ENCODE measurements at places on chromosomes 6 and 20.

GRCh38 chr6:21842875-21843645 lies 249.5 kb downstream of the SOX4 start:
- DNase-seq = no peak

- DNase-seq = no peak
Observed at GRCh38 chr6:93550551-93551276, 131.4 kb upstream of the EPHA7 start.

DNA sequence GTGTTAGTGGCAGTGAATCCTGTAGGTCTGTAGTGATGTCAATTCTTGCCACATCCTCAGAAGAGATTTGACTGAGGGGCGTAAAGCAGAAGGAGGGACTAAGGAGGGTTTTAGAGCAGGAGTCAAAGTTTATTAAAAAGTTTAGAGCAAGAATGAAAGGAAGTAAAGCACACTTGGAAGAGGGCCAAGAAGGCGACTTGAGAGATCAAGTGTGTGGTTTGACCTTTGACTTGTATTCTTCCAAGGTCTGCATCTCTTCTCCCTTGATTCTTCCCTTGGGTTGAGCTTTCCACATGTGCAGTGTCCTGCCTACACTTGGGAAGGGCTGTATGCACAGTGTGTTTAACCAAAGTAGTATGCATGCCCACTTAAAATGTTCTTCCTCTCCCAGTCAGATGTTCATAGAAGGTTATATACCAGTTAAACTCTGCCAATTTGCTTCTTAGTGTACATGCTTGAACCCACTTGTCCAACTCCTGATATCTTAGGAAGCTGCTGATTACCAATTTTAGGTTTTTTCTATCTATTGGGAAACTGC lies 627.6 kb downstream of the MMUT start:
- DNase-seq = no peak

DNA sequence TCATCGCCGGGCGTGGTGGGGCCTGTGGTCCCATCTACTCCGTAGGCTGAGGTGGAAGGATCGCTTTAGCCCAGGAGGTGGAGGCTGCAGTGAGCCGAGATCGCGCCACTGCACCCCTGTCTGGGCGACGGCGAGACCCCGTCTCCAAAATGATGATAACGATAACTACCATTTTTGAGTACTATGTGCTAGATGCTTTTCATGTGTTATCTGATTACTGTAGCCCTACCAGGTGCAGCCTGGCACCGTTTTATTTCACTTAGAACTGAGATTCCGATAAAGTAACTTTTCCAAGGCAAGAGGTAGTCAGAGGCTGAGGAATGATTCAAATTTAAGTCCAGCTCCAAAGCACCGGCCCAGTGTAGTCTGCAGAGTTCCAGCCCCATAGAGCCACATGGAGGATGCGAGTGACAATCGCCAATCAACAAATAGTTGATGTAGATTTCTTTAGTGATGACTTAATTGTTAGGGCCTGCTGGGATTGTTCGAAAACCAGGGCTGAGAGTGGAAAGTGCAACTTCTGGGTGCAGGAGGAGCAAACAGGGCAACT lies 727 bp downstream of the ERMARD start:
- no peak for DNase-seq

DNA sequence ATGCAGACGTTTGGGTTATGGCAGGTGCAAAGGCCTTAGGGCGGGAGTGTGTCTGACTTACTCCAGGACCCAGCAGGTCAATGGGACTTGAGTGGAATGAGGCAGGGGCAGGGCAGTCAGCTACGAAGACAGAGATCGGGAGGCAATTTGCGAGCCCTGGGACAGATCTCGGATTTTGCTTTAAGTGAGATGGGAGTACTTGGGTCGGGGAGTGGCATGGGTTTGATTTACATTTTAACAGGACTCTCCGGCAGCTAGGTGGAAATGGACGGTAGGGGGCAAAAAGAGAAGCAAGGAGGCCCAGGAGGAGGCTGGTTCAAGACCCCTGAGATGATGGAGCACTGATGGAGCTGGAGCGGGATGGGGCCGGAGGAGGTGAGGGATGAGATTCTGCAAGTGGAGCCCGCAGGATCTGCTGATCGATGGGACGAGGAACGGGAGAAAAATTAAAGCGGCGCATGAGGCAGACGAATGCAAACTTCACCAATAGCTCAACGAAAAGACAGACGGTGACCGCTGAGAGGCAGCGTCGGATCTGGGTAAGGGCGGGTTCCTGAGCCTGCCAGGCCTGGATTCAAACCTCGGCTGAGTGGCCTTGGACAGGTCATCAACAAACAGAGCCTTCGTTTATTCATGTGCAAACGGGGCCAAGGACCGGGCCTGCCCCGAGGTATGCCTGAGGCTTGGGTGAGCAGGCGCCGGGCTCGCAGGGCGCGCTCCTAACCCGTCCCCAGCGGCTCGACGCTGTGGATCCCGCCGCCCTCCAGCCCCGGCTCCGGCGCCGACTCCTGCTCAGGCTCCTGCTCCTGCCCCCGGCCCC lies 756 bp upstream of the RBCK1 start:
- peak; percentile 62 for DNase-seq

DNA sequence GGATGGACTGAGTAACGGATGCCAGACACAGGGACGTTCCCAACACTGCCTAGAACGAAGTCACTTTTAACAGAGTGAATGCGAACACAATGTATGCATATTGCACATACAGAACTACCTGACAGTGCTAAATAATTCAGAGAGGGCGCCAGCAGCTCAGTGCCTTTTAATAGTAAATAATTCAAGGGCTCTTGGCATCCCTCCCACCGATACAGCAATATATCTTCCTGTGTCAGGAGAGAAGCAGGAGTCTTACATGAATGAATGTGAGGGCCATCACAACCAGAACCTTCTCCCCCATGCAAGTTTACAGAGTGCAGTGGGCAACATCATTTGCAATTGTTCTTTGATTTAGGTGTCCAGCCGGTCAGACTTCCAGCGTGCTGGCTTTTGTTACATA lies 88.4 kb upstream of the KCNG1 start:
- DNase-seq = no peak

DNA sequence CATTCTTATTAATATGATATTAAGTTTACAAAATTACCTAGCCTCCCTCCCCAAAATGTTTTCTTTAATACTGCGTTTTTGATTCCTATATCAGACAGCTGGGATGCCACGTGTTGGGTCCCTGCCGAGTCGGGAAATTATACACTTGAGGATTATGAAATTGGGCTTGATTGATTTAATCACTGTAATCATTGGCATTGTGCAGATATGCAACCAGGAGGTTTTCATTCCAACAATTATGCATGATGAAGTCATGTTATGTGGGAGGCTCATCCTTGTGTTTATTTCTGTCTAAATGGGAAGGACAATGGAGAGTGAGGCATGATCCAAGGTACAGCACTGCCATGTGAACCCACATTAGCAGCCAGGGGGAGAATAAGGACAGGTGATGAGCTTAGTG lies 30.6 kb upstream of the RIPOR2 start:
- DNase-seq = peak; percentile 70

GRCh38 chr6:8578006-8578405 lies 142.7 kb upstream of the SLC35B3 start:
- DNase-seq = no peak

DNA sequence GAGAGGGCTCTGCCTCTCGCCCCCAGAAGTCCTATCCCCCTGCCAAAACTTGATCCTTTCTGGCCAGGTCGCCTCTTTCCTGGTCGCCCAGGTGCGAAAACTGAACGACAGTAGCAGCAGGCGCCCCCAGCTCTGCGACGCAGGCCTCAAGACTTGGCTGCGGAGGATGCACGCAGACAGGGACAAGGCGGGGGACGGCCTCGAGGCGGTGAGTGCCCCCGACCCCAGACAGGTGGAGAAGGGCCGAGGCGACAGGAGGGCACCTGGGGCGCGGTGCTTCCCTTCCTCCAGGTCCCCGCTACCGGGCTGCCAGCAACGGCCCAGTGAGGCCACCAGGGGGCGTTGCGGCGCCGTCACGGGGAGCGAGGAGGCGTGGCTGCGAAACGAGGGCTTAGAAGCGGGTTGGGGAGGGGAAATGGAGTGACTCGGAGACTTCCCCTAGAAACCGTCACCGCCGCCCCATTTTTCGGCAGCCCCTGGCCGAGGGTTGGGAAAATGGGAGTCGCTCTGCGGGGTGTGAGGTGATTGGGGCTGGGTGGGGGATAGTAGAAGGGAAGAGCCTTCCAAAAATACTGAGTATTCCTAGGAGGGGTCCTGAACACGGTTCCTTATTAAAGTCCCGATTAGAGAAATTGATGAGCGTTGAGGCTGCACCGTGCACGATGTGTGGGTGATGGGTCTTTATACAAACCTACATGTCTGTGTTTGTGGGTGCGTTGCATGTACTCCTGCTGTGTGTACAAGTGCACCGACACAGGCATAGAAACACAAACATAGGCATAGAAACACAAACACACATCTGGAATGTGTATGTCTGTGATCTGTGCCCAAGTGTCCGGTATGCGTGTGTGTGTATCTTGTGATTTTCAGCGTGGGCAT lies 44.6 kb downstream of the ARHGAP40 start:
- DNase-seq = peak; percentile 75

DNA sequence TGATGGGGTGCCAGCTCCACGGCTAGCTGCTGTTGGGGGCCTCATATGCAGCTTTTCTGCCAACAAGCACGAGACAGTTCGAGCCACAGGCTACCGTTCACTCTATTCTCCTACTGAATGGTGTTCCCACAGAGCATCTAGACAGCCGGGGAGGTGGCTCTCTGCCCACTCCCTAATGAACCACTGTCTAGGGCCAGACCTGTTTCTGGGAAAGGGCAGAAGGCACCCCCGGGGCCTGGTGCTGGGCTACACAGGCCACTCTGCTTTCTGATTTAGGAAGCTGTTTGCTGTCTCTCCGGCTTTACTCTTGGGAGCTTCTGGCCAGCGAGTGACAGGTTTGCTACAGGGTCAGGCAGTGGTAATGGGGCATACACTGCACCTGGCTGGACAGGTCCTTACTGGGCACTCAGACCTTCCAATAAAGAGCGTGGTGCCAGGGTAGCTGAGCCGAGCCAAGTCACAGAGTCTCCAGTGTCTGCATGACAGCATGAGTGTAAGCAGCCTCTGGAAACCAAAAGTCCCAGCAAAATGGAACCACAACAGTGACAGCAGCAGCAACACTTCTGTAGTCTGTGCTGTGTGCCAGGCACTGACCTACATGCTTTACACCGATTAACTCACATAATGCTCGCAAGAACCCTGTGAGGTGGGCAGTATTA lies 8.4 kb downstream of the CCDC167 start:
- DNase-seq = no peak

DNA sequence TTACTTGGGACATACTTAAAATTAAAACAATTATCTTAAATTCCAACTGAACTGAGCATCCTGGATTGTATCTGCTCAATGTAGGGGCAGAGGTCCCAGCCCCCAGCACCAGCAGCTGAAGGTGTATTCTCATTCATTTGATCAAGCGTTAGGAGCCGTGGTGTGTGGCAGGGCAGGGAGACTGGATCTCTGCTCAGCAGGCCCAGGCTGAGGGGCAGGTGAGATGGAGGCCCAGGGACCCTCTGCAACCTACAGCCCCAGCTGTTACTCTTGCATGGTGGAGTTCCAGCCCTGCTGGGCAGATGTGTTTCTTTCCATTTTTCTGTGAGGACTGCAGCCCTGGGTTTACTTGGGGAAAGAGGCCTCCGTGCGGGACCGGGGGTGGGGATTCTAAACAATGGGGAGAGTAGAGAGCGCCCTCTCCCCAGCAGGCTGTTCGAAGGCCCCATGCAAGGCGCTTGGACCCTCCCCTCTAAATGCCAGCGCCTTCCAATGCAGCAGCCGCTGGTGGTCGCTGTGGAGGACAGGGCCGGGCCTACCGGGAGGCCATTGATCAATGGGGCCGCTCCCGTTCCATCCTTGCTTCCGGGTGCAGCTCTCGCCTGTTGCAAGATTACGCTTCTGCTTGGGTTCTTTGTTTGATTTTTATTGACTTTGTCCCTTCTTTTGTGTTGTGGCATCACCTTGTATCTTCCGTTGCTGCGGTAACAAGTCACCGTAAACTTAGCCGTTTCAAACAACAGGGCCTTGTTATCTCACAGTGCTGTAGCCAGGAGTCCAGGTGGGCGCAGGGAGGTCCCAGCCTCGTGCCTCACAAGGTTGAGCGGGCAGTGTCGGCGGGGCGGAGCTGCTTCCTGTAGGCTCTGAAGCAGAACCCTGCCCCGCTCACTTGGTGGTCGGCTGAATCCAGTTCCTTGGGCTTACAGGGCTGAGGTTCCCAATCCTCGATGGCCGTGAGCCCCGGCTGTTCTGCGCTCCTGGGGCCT lies 134.8 kb upstream of the PHACTR3 start:
- no peak for DNase-seq

GRCh38 chr6:149438855-149439254 lies 38.8 kb downstream of the SUMO4 start:
- no peak for DNase-seq

GRCh38 chr6:29563435-29563965 lies 4.0 kb upstream of the UBD start:
- no peak for DNase-seq

DNA sequence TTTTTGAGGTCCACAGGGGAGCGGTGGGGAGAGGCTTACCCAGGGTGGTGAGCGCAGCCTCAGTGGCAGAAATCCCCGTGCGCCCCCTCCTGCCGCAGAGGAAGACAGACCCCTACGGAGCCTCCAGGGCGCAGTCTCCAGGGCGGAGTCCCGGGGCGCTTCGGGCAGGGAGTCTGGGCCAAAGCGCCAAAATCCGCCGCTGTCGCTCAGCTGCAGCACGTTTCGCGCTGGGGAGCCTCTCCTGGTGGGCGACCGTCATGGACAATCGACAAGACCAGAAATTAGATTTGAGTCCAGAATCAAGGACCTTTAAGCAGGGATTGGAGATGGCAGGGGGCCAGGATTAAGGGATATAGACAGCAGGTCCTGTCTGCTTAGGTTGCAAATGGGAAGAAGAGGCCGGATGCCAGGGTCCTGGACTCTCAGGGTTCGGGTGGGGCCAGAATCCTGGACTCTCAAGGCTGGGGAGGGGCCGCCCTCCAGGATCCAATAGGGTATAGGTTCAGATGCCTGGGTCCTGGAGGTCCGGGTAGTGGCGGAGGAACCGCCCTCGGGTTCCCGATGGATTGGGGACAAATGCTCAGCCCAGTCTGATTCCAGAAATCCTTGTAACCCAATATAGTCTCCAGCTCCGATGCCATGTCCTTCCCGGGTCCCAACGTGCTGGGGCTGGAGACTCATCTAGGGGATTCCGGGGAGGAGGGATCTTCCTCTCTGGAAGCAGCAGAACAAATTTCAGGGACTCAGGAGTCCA lies 7.9 kb upstream of the HLA-E start:
- no peak for DNase-seq

GRCh38 chr20:32789896-32790750 lies 27.9 kb downstream of the DNMT3B start:
- DNase-seq = peak; percentile 68

DNA sequence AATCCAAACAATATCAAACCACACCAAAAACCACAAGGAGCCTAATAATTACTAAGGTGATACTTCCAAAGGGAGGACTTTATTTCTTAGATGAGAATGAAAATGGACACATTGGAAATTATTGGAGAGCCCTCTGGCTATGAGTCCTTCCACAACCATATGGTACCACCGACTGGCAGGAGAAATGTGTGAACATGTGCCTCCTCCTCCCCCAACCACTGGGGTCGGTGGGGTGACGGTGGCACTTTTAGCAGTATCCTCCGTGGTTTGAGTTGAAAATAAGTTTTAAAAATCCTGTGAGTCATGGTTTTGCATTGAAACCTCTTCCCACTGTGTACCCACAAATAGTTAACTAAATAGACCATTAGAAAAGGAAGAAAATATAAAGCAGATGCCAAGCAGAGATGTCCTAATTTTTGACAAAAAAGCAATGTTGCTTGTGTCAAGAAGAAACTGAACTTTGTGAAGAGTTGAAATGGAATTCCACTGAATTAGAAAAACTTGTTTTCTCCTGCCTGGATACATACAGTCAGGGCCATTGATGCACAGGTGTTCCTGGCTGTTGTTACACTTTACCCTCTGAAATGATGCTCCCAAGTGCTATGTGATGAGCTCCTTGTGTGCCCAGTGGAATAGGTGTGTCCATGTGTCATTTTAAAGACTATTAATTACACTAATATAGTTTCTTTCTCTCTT lies 3.2 kb downstream of the EDN1 start:
- DNase-seq = no peak
